ENCODE measurements at places on chromosomes 6 and 20.

GRCh38 chr6:40460380-40460779 is 126.8 kb downstream of the LRFN2 start:
- no peaks in the 10 kb centered on the region for H3K4me1 ChIP-seq
- no peak for DNase-seq
- no peak overlapping the region for H3K27ac ChIP-seq
- peaks cover 64% of the 10 kb centered on the region for H3K27me3 ChIP-seq

- H3K27ac ChIP-seq = no peak overlapping the region
- H3K4me3 ChIP-seq = no peak overlapping the region
- no peaks in the 10 kb centered on the region for H3K27me3 ChIP-seq
- H3K4me1 ChIP-seq = no peaks in the 10 kb centered on the region
- no peak for DNase-seq
- no peaks in the 10 kb centered on the region for H3K36me3 ChIP-seq
Measured at GRCh38 chr6:100463630-100464161, 1.0 kb downstream of the SIM1 start.

- H3K27ac ChIP-seq = no peak overlapping the region
- no peaks in the 10 kb centered on the region for H3K36me3 ChIP-seq
Measured at GRCh38 chr20:23313271-23313670, 37.3 kb upstream of the NXT1 start.

GRCh38 chr6:5127106-5127687 is 42.1 kb downstream of the PPP1R3G start:
- peaks cover 19% of the 10 kb centered on the region for H3K4me1 ChIP-seq
- H3K4me3 ChIP-seq = no peak overlapping the region
- no peak for DNase-seq
- no peak overlapping the region for H3K27ac ChIP-seq
- H3K27me3 ChIP-seq = no peaks in the 10 kb centered on the region

GRCh38 chr20:59811681-59812171 is 121.7 kb downstream of the SYCP2 start:
- no peak overlapping the region for H3K4me3 ChIP-seq
- no peak overlapping the region for H3K27ac ChIP-seq
- no peak for DNase-seq
- no peaks in the 10 kb centered on the region for H3K36me3 ChIP-seq

GRCh38 chr20:46028110-46028509 is 905 bp upstream of the SLC12A5 start:
- H3K27me3 ChIP-seq = peaks cover 45% of the 10 kb centered on the region
- no peaks in the 10 kb centered on the region for H3K36me3 ChIP-seq
- H3K27ac ChIP-seq = no peak overlapping the region

GRCh38 chr6:92820601-92821000 is 598.8 kb downstream of the EPHA7 start:
- H3K27me3 ChIP-seq = no peaks in the 10 kb centered on the region
- no peaks in the 10 kb centered on the region for H3K4me1 ChIP-seq
- no peak overlapping the region for H3K4me3 ChIP-seq
- DNase-seq = no peak
- no peak overlapping the region for H3K27ac ChIP-seq

GRCh38 chr20:45138561-45139300 is 14.5 kb upstream of the WFDC12 start:
- H3K4me1 ChIP-seq = no peaks in the 10 kb centered on the region
- peak; percentile 21 for DNase-seq
- no peaks in the 10 kb centered on the region for H3K36me3 ChIP-seq
- no peaks in the 10 kb centered on the region for H3K27me3 ChIP-seq
